ENCODE measurements at places on chromosomes 12 and 14.

DNA sequence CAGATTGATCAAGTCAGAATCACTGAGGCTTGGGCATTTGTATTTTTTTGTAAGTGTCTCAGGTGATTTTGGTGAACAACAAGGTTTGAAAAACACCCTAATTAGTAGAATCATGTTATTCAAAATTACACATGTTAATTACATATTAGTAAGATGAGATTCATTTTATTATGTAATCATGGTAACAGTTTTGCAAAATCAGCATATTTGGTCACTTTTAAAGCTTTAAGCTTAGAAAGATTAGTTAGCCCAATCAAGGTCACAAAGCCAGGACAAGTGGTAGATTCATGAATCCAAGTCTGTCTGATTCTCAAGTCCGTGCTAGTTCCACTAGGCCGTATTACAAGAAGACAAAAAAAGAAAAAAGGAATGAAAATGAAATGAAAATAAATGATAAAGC, 218.4 kb upstream of the FAR2 start:
- DNase-seq: no peak

DNA sequence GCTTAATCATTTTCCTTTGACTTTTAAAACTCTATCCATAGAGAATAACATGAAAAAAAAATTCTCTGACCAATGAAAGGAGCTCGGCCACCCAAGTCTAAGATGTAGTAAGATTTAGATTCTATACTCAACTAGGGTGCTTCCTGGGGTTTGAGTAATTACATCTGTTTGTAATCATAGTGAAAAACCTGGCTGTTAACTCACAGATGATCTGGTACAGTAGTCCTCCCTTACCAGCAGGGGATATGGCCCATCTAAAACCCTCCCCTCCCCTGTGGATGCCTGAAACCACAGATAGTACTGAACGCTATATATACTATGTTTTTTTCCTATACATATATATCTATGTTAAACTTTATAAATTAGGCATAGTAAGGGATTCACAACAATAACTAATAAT, 89.2 kb downstream of the DAAM1 start:
- no peak for DNase-seq

DNA sequence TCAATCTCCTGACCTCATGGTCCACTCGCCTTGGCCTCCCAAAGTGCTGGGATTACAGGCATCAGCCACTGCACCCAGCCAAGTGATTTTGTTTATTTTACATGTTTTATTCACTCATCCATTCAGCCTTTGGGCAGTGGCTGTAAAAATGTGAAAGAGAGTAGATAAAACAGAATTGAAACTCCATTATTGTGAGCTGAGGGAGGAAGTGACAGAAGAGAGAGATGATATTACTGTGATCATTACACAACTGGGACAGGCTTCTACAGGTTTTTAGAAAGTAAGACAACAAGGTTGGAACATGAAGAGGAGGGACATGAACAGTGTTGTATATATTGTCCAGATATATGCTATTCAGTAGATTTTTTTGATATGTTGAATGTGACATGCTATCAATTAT, 25.0 kb downstream of the CREBL2 start:
- DNase-seq: no peak

GRCh38 chr12:62505786-62506185, 39.2 kb downstream of the MON2 start:
- no peak for DNase-seq

- no peak for DNase-seq
Measured at GRCh38 chr14:51868405-51868804, 8.0 kb downstream of the GNG2 start.

DNA sequence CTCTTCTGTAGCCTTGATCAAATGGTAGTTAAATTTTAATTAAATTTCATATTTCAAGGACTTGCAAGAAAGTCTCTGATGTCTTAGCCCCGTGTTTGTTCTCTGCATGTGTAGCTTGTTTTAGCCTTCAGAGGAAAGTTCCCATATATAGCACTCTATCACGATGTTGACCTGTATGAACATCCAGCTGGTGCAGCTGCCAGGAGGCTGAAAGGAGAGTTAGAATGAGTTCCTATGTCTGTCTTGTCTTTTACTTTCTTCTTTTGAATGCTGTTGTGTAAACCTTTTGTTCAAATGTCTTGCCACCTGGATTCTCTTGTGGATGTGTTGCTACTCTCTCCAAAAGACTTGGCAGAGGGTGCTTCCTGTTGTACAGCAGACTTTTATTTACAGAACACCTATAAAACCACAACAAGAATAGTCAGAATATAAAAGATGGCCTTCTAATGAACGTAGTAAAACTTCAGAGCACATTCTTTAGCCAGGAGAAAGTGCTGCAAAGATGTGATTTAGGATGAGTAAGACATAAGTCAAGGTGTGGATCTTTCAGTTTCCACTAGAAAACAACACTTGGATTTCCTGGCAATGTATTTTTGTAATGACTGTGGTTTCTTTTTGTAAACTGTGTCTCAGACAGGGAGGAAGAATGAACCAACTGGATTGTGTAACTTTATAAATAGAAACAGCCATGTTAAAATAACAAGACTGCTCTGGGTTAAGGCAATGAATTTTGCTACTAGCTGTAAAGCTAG, 17.2 kb downstream of the NAV3 start:
- no peak for DNase-seq

DNA sequence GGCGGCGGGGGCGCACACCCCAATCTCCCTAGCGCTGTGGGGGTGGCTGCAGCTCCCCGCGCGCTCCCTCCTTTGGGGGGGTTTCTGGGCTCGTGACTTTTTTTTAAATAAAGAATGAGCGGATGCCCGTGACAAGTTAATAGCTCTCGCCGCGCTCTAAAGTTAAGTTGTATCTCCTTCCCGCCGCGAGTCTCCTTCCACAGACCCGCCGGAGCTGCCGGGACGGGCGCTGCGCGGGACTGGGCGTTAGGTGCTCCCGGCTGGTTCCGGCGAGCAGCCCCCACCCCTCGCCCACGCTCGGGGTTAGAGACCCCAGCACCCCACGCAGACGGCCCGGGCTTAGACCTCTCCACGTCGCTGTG, 82.6 kb upstream of the HMGA2 start:
- peak; percentile 12 for DNase-seq

DNA sequence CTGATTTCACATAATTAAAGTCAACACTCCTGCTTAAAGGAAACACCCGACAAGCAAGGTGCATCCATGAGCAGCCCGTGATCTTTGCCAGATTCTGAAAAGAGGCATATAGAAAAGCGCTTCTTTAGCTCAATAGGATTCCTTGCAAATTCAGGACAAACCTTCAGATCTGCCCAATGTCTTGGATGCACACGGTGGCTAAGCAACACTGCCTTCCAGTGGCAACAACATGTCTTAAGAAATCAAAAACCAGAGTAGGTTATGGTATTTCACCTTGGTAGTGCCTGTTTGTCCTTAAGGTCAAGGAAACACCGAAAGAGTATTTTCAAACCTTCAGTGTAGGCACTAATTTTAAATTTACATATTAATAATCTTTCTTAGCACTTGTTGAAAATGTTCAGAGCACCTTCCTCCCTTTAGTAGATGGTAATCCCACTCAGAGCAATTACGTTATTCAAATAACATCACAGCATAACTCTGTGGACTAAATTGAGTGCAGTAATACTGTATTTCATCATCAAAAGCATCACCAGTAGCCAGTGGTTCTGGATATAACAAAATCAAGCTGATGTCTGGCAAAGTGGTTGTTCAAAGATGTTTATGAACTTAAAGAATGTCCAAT, 58.0 kb upstream of the CDKN3 start:
- DNase-seq: no peak

DNA sequence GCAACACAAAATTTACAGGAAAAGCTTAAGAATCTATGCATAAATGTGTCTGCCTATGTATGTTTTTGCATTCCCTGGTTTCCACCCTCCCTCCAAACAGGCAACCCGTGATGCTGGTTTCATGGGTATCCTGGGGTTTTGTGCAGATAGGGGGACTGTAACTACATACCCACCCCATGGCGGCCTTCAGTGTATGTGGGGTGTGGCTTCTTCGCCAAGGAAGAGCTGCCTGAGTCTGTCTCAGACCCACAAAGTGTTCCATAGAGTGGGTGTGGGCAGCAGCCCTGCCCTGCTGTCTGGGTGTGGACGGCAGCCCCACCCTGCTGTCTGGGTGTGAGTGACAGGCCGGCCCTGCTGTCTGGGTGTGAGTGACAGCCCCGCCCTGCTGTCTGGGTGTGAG, 174.8 kb downstream of the ADGRD1 start:
- DNase-seq: no peak

- no peak for DNase-seq
Measured at GRCh38 chr14:55592436-55592835, 12.4 kb downstream of the KTN1 start.

GRCh38 chr12:68534108-68534507, 76.6 kb upstream of the RAP1B start:
- DNase-seq: no peak

DNA sequence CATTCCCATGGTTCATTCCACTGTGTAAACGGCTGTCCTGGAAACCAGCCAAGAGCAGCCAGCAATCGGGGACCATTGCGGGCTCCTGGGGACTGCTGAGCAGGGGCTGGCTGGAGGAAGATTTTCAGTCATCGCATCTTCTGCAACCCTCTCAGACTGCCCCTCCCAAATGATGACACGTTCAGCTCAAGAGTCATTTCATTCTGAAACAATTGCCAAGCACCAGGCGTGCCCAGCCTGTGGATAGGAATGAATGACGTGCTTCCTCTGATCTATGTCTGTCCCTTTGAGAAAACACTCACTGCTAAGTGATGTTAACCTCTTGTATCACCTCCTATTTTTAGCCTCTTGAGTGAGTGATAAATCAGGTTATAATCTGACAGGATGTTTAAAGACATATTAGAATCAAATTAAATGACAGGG, 62.0 kb downstream of the NDUFA12 start:
- DNase-seq: peak; percentile 48

DNA sequence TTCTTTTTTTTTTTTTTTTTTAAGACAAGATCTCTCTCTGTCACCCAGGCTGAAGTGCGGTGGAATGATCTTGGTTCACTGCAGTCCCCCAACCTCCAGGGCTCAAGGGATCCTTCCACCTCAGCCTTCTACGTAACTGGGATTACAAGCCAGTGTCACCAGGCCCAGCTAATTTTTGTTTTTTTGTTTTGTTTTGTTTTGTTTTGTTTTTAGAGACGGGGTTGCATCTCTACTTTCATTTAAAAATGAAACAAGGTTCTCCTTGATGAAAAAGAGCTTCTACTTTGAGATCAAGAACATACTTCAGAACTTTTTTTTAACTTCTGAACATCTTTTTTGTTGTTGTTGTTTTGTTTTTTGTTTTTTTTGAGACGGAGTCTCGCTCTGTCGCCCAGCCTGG, 121.7 kb upstream of the PRB2 start:
- DNase-seq: no peak

DNA sequence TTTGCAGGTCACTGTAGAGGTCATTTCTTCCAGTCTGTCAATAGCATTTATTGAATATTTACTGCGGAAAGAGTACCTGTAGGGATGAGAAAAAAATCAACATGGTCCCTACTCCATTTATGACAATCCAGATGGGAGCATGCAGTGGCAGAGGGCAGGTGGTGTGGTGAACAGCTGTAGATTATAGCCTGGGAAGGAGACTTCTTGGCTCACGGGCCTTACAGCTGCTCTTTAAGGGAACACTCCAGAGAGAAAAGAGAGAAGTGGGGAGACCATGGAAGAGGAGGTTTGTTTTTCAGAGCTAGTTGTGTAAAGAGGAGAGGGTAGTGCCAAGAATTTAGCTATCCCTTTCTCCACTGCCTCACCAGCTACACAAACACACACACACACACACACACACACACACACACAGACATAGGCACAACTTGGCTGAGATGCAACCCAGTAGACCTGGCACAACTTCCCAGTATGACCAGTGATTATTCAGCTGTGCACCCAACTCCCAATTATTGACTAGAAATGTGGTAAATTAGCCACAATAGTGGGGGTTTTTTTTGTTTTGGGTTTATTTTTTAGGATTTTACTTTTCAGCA, 41.0 kb downstream of the GPHB5 start:
- no peak for DNase-seq

DNA sequence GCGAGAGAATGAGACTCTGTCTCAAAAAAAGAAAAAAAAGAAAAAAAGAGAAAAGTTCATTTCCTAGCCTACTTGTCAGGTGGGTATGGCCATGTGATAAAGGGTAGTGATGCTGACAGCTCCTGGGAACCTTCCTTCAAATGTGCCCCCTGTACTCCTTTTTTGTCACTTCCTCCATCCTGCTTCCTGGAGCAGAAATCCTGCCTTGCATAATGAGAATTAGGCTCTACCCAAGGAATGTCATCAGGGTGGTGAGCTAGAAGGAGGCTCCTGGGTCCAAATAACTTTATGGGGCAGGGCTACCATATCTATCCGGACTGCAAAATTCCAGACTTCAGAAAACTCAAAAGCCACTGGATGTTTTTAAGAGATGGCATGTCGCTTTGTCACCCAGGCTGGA, 27.8 kb upstream of the FBXO34 start:
- DNase-seq: no peak

GRCh38 chr12:130826151-130826801, 12.8 kb downstream of the STX2 start:
- DNase-seq: peak; percentile 61

DNA sequence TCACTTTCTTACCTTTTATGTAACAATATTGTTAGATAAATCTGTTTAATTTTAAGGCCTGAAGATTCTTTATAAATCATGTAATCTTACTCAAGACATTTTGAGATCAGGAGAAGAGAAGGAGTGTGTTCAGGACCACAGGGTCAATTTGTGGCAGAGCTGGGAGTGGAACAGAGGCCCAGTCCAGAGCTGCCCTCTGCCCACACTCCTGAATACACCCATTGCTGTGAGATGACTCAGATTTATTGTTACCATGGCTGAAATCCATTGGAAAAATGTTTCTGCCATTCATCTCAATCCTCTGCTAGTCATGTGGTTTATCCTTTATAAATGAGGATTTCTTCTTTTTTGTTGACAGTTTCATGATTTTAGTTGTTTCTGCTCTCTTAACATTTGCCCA, 100.5 kb upstream of the STXBP6 start:
- no peak for DNase-seq

DNA sequence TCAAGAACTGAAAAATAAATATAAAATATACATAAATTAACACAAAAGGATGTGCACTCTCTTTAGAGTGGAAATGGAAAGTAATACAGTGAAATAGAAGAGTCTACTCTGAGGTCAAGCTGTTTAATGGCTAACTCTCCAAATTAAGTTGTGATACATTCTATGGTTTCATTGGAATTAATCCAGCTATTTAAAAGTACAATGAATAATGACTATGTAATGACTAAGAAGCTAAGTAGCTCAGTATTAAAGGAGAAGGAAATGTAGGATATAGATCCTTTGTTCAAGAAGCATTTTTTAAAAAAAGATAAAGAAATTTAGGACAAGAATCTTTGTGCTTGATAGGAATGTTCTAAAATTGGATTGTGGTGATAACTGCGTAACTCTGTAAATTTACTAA, 85.3 kb downstream of the LRP6 start:
- DNase-seq: no peak

DNA sequence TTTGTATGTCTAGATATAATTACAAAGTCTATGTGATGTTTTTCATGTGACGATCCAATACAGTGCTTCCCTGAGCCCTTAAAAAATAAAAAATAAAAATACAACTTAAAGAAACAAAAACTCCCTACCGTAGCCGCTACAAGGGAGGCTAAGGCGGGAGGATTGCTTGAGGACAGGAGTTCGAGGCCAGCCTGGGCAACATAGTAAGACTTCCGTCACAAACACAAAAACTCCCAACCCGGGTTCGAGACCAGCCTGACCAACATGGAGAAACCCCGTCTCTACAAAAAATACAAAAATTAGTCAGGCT, 669 bp upstream of the CDKN3 start:
- no peak for DNase-seq
